ENCODE measurements at places on chromosomes 5 and 9. TPM values are rescaled to one million over a fixed set of nuclear protein-coding genes. Genes with fewer than 3 reads are reported as not detected.

DNA sequence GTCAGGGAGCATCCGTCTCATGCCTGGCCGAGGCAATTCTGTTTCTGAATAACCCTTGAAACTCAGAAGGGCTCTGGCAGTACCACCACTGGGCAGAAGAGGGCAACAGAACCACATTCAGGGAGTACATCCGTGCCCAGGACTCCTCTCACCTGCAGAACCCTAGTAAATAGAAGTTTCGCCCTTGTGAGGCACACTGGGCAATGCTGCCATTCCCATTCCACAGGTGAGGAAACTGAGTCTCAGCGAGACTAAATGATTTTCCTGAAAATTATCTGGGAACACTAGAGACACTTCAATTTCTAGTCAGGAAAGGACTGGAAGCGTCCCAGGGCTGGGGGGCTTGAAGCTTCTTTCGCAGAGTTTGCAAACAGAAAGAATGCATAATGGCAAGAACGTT is 74.7 kb downstream of the FGF1 start:
- peak; percentile 85 for DNase-seq

DNA sequence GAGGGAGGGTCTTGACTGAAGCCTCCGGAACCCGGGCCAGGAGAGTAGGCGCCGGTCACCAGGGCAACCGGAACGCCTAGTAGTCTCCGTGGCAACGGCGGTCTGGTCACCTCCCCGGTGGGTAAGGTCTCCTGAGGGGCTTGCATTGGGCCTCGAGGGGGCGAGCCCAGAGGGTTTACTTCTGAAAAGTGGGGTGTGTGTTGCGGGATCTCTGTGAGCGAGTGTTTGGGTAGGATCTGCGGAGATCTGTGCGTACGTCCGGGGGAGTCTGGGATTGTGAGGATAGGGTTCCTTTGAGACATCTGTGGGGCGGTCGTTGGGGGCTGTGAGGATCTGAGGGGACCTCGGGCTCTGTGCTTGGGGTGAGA is at the start of gene FAM221B:
TSS of gene FAM221B (minus strand) at position 17 of the 368 bp plus-strand sequence. CDS start 2,571 bp downstream, outside the sequence.
- peak; percentile 81 for DNase-seq

DNA sequence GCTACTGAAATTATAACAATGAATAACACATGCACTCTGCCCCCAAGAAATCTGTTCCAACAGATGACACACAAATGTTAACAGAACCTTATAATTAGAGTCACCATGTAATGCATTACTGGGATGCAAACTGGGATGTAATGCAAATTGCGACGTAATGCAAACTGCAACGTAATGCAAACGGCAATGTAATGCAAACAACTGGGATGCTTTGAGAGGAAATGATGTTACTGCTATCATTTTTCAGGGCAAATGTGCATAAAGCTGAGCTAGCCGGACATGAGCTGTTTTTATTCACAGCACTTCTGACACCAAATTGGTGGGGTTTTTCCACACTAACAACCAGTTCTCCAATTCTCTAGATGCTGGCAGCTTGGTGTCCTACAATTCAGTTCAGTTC is 117.2 kb downstream of the ADAMTS16 start:
- DNase-seq: no peak

DNA sequence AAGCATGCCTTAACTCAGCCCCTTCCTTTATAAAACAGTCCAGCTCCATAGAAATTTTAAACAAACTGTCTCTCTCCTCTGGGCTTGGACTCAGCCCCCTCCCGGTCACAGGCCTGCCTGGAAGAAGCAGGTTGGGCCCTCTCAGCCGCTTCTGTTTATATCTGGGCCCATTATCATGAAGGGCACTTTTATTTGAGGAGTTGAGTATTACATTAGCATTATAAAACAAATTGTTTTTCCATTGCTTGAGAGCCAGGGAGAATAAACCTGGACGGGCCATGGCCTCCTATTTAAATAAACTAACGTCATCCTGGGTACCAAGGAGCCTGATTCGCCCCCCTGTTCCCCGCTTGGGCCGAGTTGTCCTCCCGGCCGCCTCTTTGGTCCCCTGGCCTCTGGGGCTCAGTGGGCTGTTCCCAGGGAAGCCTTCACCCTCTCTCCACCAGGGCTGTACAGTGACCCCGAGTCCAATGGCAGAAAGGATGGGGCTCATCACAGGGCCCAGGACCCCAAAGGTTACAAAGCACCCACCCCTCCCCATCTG is 13.2 kb downstream of the IRX2 start:
- DNase-seq: no peak

DNA sequence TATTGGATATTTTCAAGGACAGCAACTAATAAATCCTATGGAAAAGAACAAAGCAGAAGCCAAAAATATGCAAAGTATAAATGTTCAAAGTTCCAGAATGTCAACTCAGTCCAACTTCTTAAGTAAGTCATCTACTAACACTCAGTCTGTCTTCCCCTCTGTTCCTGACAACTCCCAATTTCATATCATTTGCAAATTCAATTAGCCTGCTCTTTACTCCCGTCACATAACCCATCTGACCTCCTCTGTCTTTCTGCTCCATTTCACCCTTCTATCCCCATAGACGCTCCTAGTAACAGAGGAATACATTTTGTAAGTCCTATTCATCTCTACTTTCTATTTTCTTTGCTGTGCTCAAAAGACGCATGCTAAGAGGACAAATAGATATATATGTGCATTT is 659.8 kb upstream of the MEF2C start:
- DNase-seq: no peak

DNA sequence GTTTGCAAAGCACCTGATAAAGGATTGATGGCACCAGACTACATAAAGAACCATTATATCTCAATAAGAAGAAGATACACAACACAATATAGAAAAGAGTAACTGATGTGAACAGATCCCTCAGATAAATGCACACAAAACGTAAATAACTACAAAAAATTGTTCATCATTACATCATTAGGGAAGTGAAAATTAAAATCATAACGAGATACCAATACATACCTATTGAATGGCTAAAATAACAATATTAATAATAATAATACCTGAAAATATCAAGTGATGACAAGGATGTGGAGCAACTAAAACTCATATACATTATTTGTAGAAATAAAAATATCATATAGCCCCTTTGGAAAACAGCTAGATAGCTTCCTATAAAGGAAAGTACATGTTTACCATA is 469.5 kb downstream of the DMRTA1 start:
- DNase-seq: no peak

DNA sequence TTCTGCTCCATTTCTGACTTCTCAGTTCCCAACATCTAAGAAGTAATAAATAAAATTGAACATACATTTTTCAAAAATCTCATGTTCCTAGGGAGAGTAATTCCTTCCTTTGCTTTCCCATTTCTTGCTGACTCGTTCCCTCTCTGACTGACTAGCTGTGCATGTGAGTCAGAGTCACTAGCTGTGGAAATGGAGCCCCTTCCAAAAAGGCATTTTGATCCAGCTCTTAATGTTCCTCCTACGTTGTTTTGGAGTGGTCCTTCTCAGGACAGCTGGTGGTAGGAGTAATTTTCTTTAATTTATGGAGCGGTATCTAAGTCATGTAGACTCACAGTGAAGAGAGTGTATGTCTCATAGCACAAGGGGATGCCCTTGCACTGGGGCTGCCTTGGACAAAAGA is 460.2 kb downstream of the GADD45G start:
- DNase-seq: no peak

DNA sequence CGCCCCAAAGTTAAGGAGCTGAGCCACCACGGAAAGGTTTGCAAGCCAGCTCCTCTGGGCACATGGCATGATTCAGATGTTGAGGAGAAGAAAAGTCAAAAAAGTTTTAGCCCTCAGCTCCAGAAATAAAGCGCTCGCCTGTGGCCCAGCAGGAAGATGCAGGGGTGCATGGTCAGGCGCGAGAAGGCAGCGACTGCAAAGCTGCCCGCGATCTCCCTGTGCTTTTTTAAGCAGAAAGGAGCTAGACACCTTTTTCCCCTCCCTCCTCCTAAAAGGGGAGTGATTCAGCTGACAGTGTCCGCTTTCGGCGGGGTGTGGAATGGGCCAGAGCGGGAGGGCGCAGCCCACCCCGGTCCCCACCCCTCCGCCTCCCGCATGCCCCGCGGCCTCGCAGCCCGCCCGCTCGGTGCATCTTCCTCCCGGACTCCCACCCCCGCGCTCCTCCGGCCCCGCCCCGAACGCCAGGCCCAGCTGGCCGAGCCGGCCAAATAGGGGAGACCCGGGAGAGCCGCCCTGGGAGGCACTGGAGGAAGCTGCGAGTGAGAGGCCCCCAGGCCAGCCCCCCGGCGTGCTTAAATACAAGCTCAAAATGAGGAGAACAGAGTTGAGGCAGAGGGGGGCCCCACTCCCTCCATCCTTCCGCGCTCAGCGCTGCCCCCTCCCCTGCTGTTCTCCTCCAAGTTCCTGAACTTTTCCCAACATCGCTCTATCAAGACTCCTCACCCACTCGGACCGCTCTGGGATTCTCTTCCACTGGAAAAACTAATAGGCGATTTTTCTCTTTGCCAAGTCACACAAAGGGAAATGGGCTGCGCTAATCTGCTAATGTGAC is at the start of gene ADAMTS12:
TSS of gene ADAMTS12 (minus strand) at position 203 of the 832 bp plus-strand sequence. CDS start at position 69, 134 bp downstream.
- DNase-seq: peak; percentile 70

GRCh38 chr9:98136489-98136888 is 17.5 kb upstream of the TRIM14 start:
- no peak for DNase-seq

DNA sequence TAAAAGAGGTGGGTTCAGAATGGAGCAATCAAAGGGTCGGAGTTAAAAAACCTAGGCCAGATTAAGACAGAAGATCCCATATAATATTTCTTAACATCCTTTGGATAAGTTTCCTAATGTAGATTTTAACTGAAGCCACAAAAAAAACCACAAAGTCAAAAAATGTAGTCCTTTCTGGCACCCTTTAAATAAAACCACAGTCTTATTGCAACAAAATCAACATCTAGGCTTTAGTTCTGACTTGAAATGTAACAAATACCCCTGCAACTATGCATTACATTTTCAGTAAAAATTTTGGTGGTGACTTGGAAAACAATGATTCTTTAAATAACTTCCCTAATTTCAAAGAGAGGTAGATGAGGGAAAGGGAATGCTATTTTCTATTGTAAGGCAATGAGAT is 109.2 kb downstream of the PSAT1 start:
- no peak for DNase-seq

- DNase-seq: no peak
These were observed 344.8 kb downstream of the MTRR start for GRCh38 chr5:8213701-8214240.

GRCh38 chr9:72476617-72477437 is 44.6 kb upstream of the TMC1 start:
- DNase-seq: no peak

- DNase-seq: no peak
These were observed 149.7 kb upstream of the EFNA5 start for GRCh38 chr5:107820429-107820828.

- no peak for DNase-seq
These were observed 206.1 kb downstream of the CHSY3 start for GRCh38 chr5:130110328-130110727.

- no peak for DNase-seq
These were observed 142.7 kb downstream of the C5orf15 start for GRCh38 chr5:133825631-133826289.

DNA sequence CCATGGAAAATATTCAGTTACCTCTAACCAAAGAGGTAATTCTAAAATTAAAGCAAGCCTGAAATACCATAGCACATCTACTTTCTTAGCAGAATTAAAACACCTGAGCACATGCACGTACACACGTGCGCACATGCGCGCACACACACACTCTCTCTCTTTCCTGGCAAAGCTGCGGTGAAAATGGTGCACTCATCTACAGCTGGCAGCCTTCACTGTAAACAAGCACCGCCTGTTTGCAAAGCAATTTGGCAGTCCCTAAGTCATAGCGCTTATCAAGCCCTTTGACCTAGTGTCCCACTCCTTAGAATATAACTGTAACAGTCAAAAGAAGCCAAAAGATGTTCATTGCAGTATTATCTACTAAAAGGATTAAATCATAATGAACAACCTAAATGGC is 278.7 kb downstream of the DENND1A start:
- no peak for DNase-seq

GRCh38 chr5:60417500-60418181 is 282.3 kb downstream of the DEPDC1B start:
- no peak for DNase-seq

CER1 gene
- total RNA-seq: 4.1 TPM

PCDHB6 gene
- total RNA-seq: 0.24 TPM

KCNN2 gene
- 12.0 TPM for total RNA-seq

ZNF366 gene
- not detected for total RNA-seq

TSSK1B gene
- not detected for total RNA-seq

FLT4 gene
- 12.4 TPM for total RNA-seq

TEX48 gene
- total RNA-seq: not detected

OBP2B gene
- total RNA-seq: not detected

CKMT2 gene
- total RNA-seq: 3.1 TPM

UGT3A2 gene
- 16.5 TPM for total RNA-seq

ADRA1B gene
- total RNA-seq: 0.16 TPM

CDC25C gene
- total RNA-seq: 15.0 TPM
